ENCODE measurements at places on chromosomes 6 and 20.

DNA sequence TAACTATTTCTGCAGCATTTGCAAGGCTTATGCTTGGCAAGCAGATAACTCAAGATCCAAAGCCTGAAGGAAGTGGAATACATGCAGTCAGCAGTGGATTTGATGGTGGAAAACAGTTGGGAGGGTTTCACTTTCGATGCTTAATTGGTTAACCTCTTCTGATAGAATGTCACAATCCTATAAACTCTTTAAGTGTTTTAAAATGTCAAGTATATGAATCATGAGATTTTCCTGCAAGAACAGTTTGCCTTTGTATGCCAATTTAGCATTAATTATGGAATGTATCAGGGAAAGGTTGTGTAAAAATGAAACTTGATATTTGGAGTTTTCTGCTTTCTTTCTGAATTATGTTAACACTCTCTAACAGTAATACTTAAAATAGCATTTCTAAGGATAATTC is 36.6 kb downstream of the NKX2-4 start:
- no peak for DNase-seq

DNA sequence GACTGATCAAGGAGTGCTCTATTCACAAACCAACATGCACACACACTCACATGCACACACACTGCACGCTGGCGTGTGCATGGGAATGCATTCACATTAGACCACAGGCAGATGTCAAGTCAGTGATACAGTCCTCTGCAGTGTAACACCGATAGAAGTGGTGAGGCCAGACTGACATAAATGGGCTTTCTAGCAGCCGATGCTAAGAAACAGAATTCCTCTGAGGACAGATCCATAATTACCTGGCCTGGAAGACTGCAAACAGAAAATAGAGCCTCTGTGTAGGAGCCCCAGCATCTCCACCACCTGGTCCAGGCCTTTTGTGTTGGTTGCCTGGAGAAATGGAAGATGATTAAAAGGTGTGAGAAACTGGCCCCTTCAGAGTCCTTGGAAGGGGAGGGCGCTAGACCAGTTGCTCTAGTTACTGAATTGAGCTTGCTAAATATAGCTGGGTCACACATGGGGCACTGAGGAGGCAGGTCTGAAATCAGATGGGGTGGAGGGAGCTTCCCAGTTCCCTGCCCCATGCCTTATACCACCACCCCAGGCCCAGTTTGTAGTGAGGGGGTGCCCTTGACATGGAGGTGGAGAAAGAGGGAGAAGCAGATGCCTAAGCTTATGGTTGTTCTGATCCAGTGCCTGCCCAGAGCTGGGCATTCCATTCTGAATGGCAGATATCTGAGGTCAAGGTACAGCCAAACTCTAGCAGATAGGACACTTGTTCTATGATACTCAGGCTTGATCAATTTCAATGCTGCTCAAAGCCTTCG is 233.8 kb downstream of the LRFN2 start:
- no peak for DNase-seq

DNA sequence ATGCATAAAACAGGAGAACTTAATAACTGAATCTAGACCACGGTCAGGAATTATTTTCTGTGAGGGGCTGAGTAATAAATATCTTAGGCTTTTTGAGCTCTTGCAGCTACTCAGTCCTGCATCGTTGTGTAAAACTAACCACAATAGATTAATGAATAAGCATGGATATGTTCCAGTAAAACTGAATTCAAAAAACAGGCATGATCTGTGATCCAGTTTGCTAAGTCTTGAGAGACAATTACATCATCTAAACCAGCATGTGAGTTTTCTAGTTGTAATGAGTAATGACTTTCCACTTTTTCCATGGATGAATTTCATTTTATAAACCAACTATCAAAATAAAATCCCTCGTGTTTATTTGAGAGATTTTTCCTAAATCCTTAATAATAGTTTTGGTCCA is 336.8 kb downstream of the RFPL4B start:
- DNase-seq = no peak

GRCh38 chr6:3427687-3428085 is 29.2 kb downstream of the SLC22A23 start:
- no peak for DNase-seq

DNA sequence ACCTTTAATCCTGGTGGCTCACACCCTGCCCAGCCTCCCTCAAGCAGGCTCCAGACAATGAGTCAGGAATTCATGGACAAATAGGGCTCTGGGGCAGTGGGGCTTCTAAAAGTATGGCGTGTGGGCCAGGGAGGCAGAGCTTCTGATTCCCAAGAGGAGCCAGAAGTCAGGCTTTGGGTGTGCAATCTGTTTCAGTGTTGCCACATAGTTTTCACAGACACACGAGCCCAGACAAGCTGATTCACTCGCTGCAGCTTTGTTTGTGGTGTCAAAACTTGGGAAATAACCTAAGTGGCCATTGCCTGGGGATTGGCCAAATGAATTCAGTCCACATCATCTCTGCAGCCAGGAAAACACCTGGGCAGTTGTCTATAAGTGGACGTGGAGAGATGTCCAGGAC is 9.2 kb downstream of the PEDS1 start:
- DNase-seq = no peak

GRCh38 chr6:157236040-157236725 is 87.1 kb downstream of the TMEM242 start:
- DNase-seq = no peak

- DNase-seq = no peak
These were observed 42.6 kb downstream of the UBE2V1 start for GRCh38 chr20:50070361-50070760.

- DNase-seq = no peak
These were observed 41.5 kb downstream of the PLCB4 start for GRCh38 chr20:9110365-9110764.

GRCh38 chr20:36155991-36156390 is 1.5 kb downstream of the EPB41L1 start:
- no peak for DNase-seq

DNA sequence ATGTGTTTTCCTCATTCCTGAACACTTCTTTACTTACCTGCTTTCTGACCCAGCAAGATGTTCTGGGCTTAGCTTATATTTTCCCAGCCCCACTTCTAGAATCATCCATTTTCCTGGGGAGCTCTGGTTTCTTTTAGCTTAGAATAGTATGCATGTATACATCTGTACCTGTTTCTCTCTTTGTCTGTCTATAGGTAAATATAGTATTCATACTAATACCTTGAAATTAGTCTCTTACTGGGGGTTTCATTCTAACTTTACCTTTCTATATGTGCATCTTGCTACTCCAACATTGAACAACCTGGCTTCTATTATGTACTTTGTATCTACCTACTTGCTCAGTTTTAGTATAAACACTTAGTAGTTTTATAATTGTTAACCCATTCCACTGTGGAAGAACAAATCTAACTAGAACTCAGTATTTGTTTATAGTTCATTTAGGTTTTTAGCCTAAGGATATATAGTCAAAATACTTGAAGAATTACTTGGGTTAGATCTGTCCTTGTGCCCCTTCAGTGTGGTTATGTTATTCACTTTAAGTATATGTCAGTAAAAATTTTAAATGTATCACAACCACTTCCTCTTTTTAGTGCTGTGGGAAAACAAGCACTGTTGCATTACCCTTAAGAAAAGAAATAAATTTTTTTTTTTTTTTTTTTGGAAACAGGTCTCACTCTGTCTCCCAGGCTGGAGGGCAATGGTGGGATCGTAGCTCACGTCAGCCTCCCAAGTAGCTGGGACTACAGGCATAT is 54.0 kb downstream of the ASXL1 start:
- DNase-seq = no peak

- DNase-seq = no peak
These were observed 203.4 kb upstream of the KCNQ5 start for GRCh38 chr6:72418495-72418894.

- DNase-seq = no peak
These were observed 245.9 kb upstream of the HSF2 start for GRCh38 chr6:122153557-122153956.

- no peak for DNase-seq
These were observed 600.3 kb downstream of the CDH26 start for GRCh38 chr20:60558486-60558885.

GRCh38 chr6:91634791-91635190 is 1047.9 kb upstream of the MAP3K7 start:
- DNase-seq = no peak

- no peak for DNase-seq
These were observed 240.9 kb upstream of the RNF217 start for GRCh38 chr6:124721331-124721730.

GRCh38 chr20:40781327-40782042 is 92.4 kb upstream of the MAFB start:
- DNase-seq = no peak

- no peak for DNase-seq
These were observed 149.4 kb downstream of the ELOVL4 start for GRCh38 chr6:79797912-79798311.
